ENCODE measurements at places on chromosomes 11 and 22.

DNA sequence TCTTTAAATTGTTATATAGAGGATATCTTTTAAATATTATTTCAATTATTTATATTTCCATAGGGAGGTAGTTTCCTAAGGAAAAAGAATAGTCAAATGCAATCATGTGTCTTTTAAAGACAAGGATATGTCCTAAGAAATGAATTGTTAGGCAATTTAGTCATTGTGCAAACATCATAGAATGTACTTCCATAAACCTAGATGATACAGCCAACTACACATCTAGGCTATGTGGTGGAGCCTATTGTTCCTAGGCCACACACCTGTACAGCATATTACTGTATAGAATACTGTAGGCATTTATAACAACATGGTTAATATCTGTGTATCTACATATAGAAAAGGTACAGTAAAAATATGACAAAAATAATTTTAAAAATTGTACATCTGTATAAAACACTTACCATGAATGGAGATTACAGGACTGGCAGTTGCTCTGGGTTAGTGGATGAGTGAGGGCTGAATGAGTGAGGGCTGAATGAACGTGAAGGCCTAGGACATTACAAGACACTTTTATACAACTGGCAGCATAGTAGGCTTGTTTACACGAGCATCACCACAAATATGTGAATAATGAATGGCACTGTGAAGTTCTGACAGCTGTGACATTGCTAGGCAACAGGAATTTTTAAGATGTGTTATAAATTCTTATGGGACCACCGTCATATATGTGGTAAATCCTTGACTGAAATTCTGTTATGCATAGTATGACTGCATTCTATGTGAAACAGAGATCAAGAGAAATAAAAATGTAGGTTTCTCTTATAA is 1879.0 kb upstream of the RAG2 start:
- no peak for DNase-seq

DNA sequence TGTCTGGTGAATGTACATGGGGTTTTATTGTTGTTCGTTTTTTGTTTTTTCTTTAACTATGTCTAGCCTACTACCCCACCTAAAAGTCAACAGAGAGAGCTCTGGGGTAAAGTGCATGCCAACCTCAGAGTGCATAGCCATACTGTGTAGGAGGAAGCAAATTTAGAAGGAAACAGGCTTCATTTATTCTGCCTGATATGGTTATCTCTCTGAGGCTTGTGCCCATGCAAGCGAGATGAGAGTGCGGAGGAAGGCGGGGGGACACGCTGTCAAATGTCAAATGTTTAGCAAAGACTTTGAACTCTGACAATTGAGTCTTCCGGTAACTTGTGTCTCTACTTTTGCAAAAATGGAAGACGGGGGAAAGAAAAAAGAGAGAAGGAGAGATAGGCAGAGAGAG is 295.5 kb downstream of the ETS1 start:
- DNase-seq, result no peak

GRCh38 chr22:17431179-17431578 is 61.9 kb downstream of the CECR2 start:
- no peak for DNase-seq

DNA sequence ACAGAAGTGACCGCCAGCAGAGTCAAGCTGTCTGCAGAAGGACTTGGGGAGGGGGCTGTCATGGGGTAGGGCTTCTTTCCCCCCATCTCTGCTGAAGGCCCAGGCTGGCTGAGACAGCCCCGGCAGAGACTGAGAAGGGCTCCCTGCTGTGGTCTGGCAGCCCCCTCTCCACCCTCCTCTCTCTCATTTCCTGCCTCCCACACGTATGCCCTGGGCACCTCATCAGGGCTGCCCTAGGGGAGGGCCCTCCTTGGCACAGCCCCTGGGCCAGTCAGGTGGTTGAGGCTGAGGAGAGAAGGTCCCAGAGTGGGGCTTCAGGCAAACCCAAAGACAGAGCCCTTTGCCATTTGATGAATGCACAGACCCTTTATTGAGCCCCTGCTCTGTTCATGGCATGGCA is 3.6 kb downstream of the RASD2 start:
- DNase-seq, result peak; percentile 17

GRCh38 chr22:48923165-48923865 is 904.4 kb downstream of the BRD1 start:
- no peak for DNase-seq

- DNase-seq, result peak; percentile 39
Measured at GRCh38 chr11:120079750-120080610, 57.9 kb downstream of the TRIM29 start.

DNA sequence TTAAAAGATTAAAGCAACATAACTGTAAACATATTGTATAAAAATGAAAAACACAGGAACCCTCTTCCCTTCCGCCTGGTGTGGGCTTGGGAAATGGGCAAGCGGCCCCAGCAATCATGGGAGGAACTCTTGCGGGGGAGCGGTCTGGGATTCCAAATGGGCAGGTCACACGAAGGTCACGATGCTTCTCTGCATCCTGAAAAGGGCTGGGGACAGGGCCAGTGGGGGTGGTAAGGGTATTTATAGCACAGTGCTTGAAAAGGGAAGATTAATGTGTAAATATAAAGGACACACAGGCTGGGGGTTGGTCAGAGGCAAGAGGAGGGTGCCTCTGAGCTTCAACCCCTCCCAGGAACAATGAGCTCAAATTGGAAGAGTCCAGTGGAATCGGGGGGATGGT is 46.9 kb upstream of the OR4B1 start:
- DNase-seq, result no peak

- no peak for DNase-seq
Measured at GRCh38 chr11:27052668-27053067, 12.1 kb downstream of the BBOX1 start.

GRCh38 chr22:48278620-48279460 is 1516.4 kb downstream of the TBC1D22A start:
- DNase-seq, result no peak

DNA sequence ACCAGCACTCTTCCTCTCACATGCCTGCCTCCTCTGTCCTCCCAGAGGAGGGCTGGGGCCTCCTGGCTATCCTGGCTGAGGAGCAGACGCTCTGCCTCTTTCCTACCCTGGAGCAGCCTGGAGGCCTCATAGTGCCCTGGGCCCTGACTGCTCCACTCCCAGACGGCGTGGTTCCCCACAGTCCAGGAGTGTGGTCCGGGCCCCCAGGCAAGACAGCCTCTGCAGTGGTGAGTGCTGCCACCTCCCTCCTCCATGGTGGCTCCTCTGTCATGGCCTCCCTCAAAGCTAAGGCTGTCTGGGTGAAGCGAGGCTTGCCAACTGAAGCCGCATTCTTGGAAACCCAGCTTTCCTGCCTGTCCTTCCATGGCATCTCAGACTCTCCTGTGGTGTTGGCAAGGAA is 19.8 kb downstream of the GAB4 start:
- DNase-seq, result no peak

DNA sequence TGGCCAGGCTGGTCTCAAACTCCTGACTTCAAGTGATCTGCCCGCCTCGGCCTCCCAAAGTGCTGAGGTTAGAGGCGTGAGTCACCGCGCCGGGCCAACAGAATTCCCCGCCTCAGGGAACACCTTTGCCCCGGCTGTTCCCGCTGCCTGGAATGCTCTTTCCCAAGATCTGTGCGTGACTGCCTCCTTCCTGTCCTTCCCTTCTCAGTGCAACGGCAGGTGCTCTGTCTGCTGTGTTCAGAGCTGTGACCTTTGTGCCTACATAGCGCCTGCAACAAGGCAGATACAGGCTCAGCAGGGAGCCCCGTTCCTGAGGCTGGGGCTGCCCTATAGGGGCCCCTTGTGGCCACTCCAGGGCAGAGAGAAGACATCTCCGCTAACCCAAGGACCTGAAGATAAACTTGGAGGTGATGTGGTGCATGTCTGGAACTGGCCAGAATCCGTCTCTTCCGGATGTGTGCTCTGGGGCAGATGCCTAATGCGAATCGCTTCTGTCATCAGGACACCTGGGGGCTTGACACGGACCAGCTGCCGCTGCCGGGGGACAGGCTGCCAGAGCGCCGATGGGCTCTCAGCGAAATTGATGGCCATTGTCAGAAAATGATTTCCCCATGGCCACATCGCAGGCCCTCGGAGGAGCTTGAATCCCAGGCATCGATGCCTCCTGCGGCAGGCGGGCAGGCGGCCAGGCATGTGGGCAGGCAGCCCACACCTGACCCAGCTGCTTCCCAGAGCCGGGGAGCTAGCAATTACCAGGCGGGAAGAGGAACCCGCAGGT is 43.5 kb upstream of the TCF20 start:
- no peak for DNase-seq

DNA sequence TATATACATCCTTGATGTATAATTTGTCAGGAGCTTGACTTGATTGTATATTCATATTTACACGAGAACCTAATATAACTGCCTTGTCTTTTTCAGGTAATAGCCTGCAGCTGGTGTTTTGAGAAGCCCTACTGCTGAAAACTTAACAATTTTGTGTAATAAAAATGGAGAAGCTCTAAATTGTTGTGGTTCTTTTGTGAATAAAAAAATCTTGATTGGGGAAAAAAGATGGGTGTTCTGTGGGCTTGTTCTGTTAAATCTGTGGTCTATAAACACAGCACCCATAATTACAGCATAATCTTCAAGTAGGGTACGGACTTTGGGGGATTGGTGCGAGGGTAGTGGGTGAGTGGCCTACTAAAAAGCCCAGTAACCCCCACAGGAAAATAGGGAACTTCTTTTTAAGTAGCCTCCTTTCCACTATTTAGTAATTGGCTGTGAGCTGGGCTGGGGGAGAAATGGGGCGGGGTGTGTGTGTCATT is 7.5 kb downstream of the MALAT1 start:
- DNase-seq, result no peak

- DNase-seq, result no peak
Measured at GRCh38 chr11:28606930-28607329, 498.7 kb downstream of the METTL15 start.

DNA sequence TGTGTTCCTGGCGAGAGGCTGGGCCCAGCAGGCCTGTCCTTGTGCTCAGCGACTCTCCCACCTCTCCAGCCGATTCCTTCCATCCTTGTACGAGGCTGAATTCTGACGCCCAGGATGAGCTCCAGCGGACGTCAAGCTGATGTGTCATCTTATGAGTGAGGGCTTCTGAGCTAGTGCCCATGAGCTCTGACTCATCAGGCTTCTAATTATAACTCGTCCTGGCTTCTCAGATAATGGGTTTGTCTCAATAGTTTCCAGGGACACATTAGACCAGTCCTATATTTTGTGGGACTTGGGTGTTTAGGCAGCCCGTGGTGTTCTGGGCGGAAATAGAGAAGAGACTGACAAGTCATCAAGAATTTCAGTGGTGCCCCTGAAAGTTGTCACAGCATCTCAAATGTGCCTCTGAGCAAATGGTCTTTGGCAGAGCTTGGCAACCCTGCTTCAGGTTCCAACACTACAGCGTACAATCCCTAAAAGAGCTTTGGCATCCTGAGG is 108.2 kb upstream of the CD44 start:
- peak; percentile 100 for DNase-seq

DNA sequence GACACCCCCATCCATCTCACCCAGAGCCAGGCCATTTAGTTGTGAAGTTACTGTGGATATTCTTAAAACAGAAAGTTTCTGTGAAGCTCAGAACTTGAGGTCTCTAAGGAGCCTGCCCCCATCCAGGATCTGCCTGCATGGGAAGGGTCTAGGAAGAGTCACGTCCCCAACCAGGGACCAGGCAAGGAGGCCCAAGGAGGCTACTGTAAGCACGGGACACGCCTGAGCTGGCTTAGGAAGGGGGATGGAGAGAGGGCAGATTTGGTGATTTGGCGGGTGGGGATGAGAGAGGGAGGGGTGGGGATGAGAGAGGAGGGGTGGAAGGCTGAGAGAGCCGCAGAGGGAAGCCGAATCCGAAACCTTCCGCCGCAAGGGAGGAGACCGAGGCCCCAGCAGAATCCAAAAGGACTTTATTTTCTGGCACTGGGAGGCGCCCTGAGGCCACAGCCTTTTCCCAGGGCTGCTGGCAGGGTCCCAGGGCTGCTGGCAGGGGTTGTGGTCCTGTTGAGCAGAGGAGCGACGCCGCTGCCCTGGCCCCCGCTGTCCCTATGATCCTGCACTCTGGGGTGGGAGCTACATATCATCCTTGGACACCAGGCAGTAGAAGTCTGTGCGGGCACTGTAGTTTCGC is 9.4 kb downstream of the SIGIRR start:
- peak; percentile 52 for DNase-seq

DNA sequence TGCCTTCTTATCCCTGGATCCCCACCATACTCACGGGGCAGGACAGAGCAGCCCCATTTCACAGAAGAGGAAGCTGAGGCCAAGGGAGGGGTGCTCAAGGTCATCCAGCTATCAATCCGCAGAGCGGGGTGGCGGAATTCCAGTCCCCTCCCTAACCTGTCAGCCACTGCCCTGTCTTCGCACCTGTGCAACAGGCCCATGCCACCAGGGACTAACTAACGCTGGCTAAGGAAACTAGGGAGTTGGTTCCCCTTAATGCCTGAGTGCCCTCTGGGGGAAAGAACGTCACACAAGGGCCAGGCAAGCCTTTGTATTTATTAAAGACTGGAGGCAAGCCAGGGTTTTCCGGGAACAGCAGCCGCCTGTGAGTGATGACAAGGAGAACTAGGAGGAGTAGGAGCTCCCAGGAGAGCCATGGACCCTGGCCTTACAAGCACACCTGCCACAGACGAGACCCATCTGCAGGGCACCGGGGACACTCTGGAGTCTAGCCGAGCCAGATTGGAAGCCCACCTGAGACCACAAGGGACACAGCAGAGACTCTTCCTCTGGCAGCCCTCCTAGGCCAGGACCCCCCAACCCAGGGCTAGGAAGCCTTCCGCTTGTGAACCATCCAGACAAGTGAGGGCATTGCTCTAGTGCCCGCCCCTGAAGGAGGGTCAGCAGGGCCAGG is 64.4 kb downstream of the MYH9 start:
- DNase-seq, result peak; percentile 82

DNA sequence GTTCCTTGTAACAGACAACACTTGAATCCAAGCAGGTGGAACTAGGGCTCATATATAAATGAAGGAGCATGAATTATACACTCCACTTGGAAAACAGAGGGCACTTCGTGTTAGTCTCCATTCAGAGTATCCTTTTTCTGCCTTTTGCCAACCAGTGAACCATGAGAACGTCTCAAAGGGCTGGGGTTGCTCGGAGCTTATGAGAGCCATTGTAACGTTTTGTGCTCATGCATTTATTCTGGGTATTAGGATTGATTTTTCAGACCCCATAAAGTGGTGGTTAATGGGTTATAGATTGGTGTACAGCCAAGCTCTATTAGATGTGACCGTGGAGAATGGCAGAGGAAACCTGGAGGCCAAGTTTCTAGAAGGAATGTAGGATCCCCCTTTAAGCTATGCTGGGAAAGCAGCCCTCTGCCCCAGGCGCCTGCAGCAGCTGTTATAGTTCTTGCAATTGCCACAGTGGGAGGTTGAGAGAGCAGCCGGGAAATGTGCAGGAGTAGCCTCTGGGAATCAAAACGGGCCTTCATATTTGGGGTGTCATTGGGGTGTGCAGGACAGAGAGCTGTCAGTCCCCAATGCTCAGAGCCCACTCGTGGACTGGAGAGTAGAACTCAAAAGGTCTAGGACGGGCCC is 54.6 kb upstream of the ASPHD2 start:
- no peak for DNase-seq

- no peak for DNase-seq
Measured at GRCh38 chr11:80559942-80560341, 1119.1 kb upstream of the TENM4 start.

Measured in GM23248 (cell line).